ENCODE measurements at places on chromosomes 2 and 18.

DNA sequence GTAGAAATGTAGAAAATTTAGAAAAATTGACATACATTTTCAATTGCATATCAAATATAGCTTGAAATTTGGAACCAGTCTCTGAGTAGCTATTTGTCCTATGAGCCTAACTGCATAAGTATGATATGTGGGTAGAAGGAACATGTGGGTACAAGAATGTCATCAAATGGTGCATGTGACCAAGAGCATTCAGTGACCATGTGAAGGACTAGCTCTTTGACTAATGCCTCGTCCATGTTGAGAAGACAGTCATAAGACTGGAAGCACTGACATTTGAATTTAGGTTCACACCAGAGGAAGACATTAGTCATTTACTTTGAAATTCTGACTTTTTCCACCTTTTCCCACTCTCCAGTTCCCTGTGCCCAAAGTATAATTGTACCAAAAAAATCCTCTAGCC, 12.6 kb downstream of the MRPL44 start:
- DNase-seq, result no peak

DNA sequence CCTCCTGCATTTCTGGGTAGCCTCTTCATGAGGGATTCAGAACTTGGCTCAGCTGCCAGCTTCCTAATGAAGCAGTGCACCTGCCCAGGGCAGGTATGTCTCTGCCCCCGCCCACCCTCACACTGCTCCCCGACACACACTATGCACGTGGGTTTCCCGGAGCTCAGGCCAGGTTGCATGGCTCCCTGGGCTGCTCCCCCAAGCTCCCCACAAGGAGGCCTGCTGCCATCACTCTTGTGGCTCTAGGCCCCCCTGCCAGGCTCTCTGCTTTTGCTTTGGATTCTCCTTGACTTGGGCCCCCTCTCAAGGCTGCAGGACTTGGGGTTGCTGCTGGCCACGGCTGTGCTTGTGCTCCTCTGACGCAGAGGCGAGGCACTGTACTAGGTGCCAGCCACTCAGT, 43.6 kb downstream of the ADD2 start:
- DNase-seq, result no peak

DNA sequence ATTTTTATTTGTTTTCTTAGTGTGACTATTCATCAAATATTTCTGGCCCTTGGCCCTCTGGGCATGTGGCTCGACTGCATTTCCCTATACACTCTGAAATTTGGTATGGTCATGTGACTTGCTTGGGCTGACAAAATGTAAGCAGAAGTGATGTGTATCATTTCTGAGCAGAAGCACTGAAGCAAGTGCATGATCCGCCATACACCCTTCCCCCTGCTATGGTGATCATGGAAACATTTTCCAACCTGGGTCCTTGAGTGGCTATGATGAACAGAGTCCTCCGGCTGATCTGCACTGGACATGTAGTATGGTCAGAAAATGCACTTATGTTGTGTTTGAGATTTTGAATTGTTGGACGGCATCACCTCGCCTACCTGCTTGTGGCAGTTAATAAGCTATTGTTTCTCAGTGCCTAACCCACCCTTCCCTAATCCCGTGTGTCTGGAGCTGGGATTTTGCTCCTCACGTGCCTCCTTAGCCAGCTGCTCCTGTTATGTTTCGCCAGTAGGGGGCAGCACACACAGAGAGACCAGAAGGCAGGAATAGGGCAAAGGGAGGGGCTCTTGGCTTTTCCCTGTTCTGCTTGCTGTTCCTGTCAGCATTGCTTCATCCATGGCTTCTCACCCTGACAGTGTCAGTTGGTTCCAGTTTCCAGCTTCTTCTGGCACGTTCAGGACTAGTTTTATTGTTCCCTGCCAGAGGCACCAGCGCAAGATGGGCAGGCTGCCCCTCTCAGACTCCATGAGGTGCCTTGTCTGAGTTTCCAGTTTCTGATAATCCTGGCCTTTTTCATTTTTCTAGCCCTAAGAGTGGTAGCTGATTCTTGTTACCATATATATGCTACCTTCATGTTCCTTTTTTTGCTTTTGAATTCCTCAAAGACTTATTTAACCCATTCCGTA, 207.4 kb downstream of the ARL6IP6 start:
- peak; percentile 58 for DNase-seq

DNA sequence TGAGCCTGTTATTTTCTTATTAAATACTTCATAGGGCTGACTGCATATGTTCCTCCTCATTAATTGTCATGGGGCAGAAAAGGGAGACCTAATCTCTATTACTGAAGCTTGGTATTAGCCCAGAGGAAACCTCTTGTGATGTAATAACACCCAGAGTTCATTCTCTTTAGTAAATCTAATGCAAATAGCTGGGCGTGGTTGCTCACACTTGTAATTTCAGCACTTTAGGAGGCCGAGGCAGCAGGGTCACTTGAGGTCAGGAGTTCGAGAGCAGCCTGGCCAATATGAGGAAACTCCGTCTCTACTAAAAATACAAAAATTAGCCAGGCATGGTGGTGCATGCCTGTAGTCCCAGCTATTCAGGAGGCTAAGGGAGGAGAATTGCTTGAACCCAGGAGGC, 14.7 kb downstream of the DAW1 start:
- no peak for DNase-seq

GRCh38 chr2:195477996-195478382, 179.0 kb upstream of the SLC39A10 start:
- no peak for DNase-seq

DNA sequence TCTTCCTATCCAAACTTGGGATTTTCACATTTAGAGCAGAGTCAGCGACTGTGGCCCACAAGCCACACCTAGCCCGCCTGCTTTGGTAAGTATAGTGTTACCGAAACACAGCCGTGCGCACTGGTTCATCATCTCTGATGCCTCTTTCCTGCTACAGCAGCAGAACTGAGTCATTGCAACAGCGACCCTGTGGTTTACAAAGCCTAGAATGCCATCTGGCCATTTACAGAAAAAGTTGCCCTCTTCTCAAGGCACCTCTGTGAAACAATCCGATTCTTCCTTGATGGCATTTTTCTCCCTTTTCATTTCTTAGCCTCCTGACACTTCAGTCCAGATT, 10.7 kb upstream of the IAH1 start:
- DNase-seq, result peak; percentile 26

Measured in activated CD4-positive, alpha-beta T cell treated with anti-CD3 and anti-CD28 coated beads, Interleukin-2, amount 50 U/mL, for 48 hours (primary cell).